ENCODE measurements at places on chromosomes 11 and 22.

DNA sequence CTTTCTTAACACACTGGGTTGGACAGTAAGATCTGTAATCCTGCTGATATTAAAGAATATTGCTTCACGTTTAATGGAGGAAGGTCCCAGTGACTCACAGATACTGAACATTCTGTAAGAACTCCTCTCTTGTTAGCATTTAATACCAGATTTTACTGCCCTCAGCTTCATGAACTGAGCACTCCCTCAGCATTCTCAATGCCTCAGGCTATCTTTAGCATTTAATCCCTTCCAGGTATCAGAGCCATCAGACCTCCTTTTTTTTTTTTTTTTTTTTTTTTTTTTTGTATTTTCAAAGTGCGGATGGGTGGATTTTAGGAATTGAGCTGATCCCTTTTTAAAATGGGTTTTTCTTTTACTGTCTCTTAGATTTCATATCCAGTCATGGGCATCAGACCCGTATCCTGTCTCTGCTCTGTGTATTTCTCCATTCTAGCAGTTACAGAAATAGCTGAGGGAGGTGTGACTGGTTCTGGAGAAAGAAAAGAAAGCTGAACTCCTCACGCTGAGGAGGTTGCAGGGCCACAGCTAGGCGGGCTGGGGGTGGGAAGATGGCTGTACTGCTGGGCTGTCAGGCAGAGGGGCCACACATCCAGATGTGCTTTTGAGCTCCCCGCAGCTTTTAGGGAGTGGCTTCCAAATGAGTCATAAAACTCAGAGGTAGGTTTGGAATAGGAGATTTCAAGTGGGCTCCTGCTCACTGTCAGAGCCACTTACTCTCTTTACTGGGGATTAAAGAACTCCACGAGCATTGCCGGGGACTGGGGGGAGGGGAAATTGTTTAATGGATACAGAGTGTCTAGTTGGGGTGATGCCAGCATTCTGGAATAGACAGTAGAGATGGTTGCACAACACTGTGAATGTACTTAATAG is 97.0 kb downstream of the SYT9 start:
- DNase-seq, result no peak

DNA sequence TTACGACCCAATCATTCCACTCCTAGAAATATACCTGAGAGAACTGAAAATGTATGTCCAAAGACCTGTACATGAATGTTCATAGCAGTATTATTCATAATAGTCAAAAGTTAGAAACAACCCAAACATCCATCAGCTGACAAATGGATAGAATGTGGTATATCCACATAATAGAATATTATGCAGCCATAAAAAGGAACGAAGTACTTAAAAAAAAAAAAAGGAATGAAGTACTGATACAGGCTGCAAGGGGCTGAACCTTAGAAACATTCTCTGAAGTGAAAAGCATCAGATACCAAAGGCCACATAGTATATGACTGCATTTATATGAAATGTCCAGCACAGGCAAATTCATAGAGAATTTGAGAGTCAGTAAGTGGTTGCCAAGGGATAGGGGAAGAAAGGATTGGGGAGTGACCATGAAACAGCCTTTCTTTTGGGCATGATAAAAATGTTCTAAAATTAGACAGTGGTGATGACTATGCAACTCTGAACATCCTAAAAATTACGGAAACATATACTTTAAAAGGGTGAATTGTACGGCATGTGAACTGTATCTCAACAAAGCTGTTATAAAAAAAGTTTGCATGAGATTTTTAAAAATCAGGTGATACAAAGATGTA is 1.8 kb downstream of the TPST2 start:
- no peak for DNase-seq

- DNase-seq, result peak; percentile 52
These were observed 3.2 kb downstream of the TAF1D start for GRCh38 chr11:93737904-93738612.

GRCh38 chr11:59365232-59366018 is 6.7 kb downstream of the OR5AN1 start:
- no peak for DNase-seq

DNA sequence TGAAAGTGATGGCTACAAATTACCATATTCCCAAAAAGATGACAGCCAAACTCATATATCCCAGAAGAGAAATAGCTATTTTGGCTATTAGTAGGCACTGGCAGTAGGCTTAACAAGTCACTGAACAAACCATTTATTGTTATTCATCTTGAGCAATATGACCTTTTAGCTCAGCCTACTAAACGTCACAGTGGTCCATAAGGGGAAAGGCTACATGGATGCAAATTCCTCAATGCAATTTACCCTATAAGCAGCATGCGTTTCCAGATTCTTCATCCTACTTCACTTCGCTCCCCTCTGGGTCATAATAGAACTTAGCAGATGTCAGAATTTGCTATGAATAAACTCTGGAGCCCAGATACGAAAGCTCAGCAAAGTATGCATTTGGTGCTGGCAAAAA is 114.0 kb downstream of the SIK3 start:
- DNase-seq, result no peak

GRCh38 chr11:45332276-45332934 is 46.3 kb upstream of the SYT13 start:
- peak; percentile 30 for DNase-seq

- no peak for DNase-seq
These were observed 11.1 kb upstream of the CSF2RB start for GRCh38 chr22:36902143-36902926.

GRCh38 chr11:46386674-46387073 is 4.9 kb downstream of the CHRM4 start:
- no peak for DNase-seq

DNA sequence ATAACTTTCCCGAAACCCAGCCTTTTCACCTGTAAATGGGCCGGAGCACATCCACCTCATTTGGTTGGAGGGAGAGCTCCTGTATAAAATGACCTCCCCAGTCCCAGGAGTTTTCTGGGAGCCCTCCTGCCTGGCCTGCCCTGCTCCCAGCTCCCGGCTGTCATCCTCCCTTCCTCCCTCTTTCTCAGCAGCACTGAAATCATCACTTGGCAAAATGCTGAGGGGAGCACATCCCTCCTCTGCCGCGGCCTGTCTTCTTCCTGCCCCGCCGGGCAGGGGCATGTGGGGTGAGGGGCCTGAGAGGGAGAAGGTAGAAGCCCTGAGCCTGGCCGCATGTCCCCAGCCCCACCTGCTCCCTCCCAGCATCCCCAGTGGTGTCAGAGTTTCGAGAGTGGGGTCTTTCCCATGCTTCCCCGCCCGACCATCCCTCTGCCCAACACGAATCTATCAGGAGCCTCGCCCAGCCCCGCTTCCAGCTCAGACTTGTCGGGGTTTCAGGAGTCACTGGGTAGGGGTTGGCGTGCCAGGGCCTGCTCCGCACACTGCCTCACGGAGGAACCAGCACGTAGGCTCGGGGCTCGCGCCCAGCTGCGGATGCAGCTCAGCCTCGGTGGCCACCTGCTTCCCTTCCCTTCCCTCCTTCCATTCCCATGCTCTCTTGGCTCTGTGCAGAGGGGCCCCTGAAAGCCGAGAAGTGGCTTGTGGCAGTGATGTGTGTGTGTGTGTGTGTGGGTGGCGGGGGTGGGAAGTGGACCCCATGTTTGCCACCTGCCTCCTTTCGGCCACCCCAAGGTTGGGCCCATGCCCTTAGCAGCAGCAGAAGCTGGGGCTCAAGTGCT is 37.1 kb downstream of the NECTIN1 start:
- no peak for DNase-seq

DNA sequence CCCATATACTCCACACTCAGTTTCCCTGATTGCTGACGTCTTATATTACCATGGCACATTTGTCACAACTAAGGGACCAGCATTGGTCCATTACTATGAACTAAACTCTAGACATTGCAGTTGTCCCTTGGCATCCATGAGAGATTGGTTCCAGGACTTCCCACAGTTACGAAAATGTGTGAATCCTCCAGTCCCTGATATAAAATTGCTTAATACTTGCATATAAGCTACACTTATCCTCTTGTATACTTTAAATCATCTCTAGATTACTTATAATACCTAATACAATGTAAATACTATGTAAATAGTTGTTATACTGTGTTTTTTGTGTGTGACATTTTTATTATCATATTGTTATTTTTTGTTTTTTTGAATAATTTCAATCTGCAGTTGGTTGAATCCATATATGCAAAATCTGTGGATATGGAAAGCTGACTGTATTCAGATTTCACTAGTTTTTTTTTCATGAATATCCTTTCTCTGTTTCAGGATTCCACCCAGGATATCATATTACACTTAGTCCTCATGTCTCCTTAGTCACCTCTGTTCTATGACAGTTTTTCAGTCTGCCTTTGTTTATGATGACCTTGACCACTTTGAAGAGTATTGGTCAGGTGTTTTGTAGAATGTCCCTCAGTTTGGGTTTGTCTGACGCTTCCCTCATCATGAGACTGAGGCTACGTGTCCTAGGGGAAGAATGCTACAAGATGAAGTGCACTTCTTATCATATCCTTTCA is 55.3 kb downstream of the INSC start:
- DNase-seq, result no peak

DNA sequence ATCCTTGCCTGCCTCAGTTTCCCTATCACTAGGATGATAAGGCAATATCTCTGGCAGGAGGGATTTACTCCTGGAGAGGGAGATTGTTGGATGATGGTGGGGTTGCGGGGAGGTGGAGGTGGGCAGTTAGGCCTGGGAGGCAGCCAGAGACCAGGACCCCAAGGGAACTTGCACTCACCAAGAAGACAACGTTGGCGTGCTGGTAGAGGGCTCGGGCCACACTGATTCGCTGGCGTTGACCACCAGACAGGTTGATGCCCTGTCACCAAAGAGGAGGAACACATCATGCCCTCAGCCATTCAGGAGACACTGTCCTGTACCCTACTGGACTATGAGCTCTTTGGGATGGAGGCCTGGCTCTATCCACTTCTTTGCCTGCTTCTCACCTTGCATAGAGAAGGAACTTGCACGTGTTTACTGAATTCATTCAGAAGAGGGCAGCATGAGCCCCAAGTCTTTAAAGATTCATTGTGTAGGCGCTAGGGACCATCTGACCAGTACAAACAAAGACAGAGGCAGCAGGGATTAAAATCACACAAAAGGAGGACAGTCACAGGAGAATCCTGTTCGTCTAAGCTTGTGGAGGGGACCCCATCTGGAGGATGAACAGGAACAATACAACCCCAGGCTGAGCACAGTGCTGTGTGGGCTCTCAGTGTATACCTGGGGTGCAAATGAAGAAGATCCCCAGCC is 24.2 kb upstream of the KCNJ11 start:
- no peak for DNase-seq

GRCh38 chr11:14275076-14275475 is 83.9 kb downstream of the RRAS2 start:
- DNase-seq, result no peak

DNA sequence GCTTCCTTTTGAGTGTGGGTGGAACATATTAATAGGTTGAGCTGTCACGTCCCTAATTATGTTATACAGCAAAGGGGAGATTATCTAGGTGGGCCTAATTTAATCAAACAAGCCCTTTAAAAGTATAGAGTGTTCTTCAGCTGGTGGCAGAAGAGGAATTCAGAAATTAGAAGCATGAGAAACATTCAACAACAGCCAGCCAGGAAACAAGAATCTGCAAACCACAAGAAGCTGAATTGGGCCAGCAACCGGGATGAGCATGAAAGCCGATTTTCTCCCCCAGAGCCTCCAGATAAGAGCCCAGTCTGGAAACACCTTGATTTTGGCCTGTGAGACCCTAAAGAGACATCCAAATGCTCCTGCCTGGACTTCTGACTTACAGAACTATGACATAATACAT is 105.8 kb upstream of the LDLRAD3 start:
- DNase-seq, result no peak

GRCh38 chr22:32809786-32810554 is 8.5 kb downstream of the TIMP3 start:
- DNase-seq, result no peak

- DNase-seq, result no peak
These were observed 2.6 kb downstream of the C11orf21 start for GRCh38 chr11:2298795-2299761.

GRCh38 chr11:62536301-62536957 is 10.2 kb downstream of the AHNAK start:
- DNase-seq, result no peak

DNA sequence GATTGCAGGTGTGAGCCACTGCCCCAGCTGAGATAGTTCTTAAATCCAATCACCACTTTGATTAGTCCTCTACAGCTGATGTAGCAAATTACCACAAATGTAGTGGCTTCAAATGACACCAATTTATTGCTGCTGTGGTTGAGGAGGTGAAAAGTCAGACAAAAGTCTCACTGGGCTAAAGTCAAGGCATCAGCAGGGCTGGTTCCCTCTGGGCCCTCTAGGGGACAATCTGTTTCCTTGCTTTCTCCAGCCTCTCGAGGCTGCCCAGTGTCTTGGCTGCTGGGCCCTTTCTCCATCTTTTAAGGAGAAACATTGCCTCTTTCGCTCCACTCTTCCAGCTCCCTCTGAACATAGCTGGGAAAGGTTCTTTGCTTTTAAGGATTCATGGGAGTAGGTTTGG is 50.5 kb upstream of the SHANK2 start:
- DNase-seq, result no peak

GRCh38 chr11:95138448-95138847 is 48.8 kb downstream of the ENDOD1 start:
- DNase-seq, result peak; percentile 49

GRCh38 chr11:6727971-6728760 is 43.6 kb downstream of the OR2AG2 start:
- DNase-seq, result no peak

Measured in dermis microvascular lymphatic vessel endothelial cell (primary cell).